NCI-H187 (cell line): ENCODE measurements at places on chromosomes 2 and 18.

DNA sequence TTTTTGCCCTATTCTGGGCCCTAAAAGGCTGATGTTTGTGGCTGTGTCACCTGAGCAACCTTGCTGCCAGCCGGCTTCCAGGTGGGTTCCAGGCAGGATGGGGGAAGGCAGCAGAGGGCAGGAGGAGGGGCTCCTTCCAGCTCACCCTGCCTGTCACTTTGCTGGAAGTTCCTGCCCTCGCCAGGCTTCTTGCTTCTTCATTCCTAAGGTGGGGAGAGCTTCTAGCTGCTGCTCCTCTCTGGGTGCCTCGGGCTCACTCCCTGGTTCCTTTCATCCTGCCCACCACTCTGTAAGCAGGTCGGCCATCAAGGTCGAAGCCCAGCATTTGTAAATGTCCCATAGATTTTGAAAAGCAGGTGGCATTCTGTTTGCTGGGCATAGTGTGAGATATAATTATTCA is 249.4 kb upstream of the HS6ST1 start:
- no peak for DNase-seq

DNA sequence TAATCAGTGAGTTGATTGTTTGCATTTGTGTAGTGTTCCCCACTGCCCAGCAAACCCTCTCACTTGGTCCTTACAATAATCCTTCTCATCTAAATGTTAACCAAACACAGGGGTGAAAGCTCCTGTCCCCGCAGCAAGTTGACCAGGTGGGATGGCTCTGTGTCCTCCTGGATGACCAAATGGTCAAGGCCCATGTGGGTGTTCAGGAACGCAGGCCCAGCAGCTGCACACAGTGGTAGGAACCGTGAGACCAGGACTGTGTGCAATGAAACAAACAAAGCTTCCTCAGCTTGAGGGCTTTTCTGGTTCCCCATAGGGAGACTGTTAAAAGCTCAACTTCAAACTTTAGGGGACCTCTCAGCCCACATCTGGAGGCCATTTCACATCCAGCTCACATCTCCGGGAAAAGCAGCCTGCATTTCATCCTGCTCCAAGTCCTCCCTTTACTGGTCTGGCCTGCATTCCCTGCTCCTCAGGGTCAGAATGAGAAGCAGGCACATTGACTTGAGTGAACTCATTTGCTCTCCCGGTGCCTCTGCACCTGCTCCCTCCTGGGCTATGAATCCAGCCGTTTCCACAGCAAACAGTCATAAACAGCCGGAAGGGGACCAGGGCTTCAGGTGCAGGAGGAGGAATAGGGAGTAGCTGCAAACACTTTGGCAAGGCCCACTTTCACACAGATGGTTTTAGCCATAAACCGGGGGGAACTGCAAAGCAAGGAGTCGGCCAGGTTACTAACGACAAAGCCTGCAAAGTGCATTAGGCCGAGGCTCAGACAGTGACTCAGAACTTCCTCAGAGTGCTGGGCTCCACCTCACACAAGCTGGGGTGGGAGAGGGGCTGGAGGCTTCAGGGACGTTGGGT is 144.7 kb downstream of the CAPN13 start:
- DNase-seq: no peak

- DNase-seq: no peak
Measured at GRCh38 chr18:12159446-12159845, 65.8 kb downstream of the ANKRD62 start.

DNA sequence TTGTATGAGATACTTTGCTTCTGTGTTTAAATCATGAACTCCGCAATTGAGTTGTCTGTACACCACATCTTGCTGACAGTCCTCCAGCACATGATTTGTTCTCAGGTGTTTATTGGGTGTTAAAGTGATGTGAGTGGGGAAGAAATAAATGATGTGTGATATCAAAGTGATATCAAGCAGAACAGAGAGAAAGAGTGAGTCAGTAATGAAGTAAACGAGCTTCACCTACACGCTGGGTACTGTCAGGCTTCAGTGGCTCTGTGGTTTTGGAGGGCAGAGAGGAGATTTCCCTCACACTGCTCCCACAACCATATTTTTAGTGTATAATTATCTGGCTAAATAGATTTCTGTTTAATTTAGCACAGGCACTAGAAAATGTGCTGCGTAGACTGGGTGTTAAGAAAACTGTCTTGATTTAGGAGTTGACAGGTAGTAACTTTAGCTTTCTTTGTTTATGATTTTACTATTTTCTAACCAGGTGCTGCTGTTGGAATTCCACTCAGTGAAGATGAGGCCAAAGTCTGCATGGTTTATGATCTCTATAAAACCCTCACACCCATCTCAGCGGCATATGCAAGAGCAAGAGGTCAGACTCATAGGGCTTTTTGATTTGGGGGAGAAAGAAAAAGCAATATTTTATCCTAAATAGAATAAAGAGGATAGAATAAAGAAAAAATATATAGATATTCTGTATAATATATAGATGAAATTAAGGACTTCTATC is 21.2 kb downstream of the ATIC start:
- DNase-seq: no peak

- DNase-seq: no peak
Measured at GRCh38 chr2:18949871-18950270, 360.5 kb upstream of the NT5C1B start.

DNA sequence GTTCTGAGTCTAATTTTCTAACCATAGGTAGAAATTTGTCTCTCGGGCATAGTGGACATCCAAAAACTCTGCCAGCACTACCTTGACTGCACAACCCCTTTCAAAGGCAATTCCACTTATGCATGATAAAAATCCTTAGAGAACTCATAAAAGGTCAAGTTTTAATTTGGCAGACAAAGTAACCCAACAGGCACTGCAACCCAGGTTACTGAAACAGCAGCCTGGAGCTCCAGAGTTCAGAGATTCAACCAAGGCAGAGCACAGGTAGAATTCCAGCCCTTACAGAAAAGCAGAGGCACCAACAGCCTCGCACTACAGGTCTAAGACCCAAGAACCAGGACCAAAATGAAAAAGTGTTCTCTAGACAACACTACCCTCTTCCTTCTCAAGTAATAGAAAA is 1.8 kb downstream of the DTNB start:
- no peak for DNase-seq

DNA sequence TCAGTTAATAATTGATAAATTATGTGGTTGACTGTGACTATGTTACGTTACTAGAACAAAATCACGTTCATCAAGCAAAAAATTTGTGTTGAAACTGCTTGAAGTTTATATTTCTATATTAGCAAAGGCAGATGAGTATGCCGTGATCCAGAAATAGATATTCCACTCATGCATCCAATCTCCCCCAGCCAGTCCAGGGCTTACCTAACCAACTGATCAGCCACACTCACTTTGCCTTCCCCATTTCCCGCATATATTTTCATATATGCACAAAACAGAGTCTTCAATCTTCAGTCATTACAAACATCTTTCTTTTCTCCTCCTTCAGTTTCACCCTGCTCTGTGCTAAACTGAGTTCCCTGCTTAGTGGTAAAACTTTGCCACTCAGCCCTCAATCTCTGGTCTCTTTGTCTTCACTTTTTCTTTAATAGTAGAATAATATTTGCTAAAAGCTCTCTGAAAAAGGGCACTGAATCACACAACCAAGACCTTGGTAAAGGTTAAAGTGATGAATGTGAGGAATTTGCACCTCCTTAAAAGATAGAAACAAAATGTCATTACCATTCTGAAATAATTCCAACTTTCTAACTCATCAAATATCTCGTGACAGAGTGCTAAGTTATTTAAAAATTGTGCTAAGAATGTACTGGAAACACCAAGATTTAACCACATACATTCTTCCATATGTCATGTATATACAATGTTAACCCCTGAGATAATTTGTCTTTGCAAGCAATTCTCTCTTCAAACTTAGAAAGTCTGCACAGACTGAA is 893.2 kb upstream of the CRIM1 start:
- DNase-seq: no peak
